ENCODE measurements at places on chromosomes 13 and 19.

- no peak for DNase-seq
Observed at GRCh38 chr13:31051999-31052398, 109.7 kb downstream of the HSPH1 start.

DNA sequence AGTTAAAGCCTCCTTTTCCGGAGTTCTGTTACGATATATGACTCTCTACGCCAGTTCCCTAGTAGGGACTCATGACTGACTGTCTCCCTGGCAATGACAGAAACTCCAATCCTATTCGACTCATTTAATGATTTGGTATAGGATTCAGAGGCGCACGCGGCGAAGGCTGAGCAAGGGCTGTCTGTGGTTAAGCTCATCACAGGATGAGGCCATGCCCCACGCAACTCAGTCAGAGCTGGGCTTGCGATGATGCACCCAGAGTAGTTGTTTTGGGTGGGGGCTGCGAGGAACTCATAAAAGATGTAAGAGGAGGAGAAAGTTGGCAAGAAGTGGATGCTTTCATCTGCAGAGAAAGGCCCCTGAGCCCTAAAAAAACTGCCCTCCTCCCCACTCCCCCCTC is 468 bp upstream of the SERTM1 start:
- no peak for DNase-seq

GRCh38 chr13:24834902-24835510 is 71.0 kb downstream of the RNF17 start:
- no peak for DNase-seq

DNA sequence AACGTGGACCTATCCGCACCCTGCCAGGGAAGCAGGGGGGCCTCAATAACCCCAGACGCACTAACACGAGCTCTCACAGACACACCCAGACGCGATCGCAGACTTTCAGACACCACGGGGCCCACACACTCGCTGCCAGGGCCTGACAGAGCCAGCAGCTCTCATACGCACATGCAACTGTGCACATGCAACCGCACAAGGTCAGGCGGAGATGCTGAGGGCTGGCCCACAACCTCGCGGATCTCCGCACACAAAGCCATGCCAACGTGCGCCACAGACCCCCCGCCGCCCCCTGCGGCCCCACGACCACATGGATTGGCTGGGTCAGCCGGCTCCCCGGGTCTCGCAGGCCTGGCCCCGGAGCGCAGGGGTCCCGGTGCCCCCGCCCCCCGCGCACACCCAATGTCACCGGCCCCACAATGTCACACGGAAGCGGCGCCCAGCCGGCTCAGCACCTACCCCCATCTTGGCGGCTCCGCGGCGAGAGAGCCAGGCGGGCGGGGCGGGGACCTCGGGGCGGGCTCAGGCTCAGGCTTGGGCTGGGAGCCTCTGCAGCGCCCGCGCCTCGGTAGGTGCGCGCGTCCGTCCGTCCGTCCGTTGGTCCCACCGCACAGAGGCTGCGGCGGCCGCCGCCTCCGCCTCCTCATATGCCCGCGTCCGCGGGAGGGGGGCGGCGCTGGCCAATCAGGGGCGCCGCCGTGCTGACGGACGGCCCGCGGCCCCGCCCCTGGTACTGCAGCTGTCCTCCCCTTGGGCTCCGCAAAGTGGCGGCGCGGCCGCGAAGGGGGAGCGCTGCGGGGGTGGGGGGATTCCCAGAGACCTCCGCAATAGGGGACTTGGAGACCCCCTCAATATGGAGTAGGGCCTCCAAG is at the start of gene ATP1A3:
ATP1A3 (minus strand) TSS at position 619 of the 872 bp plus-strand sequence; CDS start at position 465, 154 bp downstream.
- peak; percentile 24 for DNase-seq

DNA sequence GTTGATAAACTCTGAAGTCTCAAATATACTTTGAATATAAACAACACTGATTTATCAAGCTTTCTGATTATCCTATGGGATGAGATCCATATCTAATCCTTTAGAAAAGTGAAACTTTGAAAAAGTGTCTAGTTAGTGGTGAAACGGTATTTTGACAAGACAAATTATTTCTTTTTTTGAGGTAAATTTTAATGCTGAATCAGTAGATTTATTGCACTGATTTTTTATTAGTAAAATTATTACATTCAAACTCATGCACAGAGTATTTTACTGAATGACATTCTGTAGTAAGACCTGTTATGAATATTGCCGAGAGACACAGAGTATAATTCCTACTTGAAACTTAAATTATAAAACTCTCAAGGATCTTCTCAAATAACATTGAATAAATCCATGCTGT is 679.1 kb upstream of the SPRY2 start:
- no peak for DNase-seq

DNA sequence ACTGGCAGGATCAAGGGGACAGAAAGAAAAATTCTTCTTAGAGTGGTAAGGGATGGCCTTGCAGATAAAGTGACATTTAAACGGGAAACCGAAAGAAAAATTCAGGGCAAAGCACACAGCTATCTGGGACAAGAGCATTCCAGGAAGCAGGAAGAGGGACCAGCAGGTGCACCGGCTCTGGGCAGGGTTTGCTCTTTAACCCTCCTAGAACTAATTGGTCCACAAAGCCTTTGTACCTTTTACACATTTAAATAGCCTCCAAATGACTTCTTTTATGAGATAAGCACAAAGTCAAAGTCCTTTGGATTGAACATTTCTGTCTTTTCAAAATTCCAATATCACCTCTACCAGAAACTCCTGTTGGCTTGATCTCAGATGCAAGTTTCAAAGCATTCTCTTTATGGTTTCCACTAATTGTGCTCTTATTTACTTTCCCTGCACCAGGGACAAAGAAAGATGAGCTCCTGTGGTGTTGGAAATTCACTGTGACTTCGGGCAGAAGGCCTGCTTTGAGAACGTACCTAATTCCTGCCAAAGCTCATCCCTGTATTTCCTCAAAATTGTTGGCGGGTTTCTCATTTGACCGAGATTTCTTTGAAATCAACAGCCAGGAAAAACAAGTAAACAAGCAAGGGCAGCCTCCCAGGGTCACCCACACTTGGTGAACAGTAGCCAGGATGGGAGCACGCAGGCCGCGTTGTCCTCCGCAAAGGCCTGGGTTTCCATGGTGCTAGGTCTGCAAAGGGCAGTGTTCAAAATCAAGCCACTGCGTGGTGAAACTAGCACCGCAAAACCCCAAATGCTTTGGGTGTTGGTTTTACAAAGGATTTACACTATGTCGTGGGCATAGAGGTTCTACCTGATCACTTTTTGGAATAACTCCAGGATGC is 98.6 kb downstream of the IRS2 start:
- no peak for DNase-seq

- no peak for DNase-seq
Observed at GRCh38 chr13:30443957-30444404, 21.7 kb downstream of the UBE2L5 start.

- no peak for DNase-seq
Observed at GRCh38 chr19:50551715-50552187, 16.5 kb downstream of the LRRC4B start.

GRCh38 chr19:12265921-12266704 is 28.6 kb downstream of the ZNF44 start:
- no peak for DNase-seq

DNA sequence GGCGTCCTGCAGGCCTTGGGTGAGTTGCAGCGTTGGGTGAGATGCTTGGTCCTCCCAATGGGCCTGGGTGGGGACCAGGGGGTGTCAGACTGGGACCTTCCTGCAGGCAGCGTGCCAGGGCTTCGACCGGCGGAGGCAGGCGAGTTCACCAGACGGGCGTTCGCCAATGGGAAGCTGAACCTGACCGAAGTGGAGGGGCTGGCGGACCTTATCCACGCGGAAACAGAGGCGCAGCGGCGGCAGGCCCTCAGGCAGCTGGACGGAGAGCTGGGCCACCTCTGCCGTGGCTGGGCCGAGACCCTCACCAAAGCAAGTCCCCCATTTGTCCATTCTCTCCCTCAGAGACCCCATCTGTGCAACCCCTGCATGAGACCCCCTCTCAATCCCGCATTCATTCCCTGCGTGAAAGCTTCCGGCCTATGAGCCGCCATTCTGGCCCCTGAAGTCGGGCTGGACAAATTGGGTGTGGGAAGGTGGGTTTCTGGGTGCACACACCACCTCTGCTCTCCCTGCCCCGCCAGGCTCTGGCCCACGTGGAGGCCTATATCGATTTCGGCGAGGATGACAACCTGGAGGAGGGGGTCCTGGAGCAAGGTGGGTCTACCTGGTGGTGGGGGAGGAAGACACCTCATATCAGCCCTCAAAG is 1.2 kb downstream of the GTPBP3 start:
- no peak for DNase-seq

GRCh38 chr19:10784257-10784656 is 51.8 kb downstream of the TMED1 start:
- no peak for DNase-seq

DNA sequence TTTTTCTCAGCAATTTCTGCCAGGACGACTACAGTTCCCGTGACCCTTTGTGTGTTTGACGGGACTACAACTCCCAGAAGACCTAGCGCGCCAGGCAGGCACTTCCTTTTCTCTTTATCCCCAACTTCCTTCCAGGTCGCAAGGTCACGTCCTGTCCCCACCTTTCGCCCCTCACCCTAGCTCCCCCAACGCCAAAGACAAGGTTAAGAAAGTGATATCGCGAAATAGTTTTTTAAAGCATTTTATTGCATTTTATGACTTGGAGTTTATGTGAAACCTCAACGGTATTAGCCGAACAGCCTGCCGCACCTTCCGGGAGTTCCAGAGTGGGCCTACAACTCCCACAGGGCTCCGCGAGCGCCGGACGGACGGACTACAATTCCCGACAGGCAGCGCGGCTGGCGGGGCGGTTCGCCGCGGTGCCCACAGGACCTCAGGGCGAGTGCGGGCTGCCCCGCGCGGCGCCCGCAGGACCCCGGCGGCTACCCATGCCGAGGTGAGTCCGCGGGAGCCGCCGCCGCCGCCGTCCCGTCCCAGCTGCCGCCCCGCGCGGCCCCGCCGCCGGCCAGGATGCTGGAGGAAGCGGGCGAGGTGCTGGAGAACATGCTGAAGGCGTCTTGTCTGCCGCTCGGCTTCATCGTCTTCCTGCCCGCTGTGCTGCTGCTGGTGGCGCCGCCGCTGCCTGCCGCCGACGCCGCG is at the start of gene NCLN:
NCLN (plus strand) TSS at position 470 of the 699 bp plus-strand sequence; CDS start at position 571, 101 bp downstream.
- DNase-seq: peak; percentile 89

- DNase-seq: no peak
Observed at GRCh38 chr19:11435833-11436313, 438 bp downstream of the PRKCSH start.

DNA sequence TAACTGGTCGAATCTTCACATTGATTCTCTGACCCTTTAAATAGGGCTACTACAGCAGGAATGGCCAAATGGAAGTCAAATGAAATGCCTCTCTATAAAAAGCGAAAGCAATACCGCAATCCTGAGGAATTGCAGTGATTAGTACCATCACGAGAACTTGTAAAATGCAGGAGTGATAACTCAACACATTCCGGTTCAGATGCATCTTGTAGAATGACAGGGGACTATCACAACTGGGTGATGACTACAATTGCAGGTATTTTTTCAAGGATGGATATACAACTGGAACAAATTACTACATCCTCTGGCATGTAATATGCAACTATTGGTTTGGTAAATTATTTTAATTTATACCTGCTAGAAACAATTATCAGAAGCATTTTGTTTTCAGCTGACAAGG is 140.4 kb downstream of the PCDH20 start:
- DNase-seq: no peak
